Sciatic nerve (tissue), 2 donors: ENCODE measurements at places on chromosomes 7 and 10.

DNA sequence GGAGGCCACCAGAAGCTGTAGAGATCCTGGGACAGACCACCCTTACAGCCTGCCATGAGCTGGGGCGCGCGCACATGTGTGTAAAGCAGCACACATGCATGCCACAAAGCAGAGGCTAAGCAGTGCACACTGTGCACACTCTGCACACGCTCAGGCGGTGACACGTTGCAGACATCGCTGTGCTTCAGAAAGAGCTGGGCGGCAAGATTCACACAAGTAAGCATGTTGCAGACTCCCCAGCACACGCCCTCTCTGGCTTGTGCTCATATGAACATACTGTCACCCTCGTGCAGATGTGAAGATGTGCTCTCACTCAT is 478.9 kb downstream of the DNAJB6 start:
- no peak for DNase-seq

DNA sequence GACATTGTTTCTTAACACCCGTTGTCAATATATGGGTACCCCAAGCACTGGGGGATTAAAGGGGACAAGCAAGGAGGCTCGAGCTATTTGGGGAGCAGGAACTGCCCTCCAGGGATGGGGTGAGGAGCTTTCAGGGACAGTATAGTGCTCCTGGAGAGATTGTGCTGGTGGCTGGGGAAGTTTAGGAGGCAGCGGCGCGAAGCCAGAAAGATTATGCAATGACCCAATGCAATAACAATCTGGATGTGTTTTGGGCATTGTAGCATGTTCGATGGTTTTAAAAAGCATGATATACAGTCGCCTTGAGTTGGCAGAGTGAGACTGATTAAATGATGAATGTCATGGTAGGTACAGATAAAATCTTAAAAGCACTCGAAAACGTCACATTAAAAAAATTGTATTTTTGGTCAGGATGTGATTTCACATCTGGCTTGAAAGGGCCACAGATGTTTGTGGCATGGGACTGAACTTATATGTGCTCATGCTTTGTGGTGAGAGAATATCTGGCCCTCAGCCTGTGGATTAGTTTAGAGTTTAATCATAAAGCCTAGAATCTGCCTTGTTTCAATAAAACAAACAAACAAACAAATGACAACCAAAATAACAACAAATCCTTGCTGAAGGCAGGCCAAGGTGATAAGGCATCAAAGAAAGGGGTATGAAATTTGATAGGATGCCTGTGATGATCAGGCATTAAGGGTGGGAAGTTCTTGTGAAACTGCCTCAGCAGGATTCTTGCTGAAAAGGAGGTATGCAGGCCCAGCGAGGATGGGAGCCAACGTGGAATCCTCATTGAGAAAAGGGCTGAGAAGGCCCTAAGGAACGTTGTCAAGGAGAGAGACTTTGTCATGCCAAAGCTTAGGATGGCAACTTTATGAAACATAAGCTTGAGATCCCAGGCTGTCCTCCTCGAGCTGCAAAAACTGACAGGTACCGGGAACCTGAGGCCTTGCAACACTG is 417.1 kb upstream of the KLF6 start:
- DNase-seq = no peak

DNA sequence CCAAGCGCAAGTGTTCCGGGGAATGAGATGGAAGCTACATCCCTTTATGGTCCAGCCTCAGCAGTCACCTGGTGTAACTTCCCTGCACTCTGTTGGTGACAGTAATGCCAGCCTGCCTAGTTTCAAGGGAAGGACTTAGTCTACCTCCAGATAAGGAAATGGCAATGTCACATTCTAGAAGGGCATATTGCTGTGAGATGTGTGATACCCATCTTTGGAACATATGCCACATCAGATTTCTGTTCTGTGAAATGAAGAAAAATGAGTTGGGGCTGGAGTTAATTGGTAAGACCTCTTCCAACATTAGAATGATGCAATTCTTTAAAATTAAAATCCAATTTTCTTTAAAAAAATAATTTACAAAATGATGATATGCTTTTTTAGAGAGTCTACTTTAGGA is 212.0 kb downstream of the LRMDA start:
- no peak for DNase-seq

DNA sequence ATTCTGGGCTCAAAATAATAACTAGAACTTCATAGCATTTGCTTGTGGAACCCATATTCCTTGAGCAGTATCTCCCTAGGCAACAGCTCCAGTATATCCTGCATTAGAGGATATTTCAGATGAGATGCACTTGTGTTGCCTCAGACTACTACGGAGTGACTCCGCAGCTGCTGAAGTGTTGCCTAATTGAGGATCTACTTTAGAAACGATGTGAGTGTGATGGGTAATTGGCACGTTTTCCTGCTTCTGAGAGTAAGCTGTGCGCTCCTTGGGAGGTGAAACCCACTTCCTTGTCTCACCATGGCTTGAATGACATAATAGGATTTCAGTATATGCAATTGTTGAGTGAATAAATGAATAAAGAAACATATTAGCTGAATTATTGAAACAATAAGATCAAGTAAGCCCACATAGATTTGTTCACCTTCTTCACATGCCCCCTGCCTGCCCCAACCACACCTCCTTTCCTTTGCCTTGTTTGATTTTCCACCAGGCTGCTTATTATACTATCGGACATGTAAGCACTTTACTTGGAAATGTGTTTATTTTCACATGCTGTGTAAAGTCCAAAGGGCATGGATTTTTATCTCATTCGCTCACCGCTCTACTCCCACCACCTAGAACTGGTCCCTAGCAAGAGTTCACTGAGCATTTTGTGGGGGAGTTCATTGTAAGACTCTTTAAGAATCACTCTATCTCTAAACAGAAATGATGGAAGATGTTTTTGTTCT is 303.8 kb downstream of the KCNMA1 start:
- no peak for DNase-seq

- no peak for DNase-seq
Measured at GRCh38 chr7:107079212-107079940, 34.9 kb downstream of the PRKAR2B start.

- no peak for DNase-seq
Measured at GRCh38 chr10:35043796-35044344, 46.3 kb downstream of the CUL2 start.

- no peak for DNase-seq
Measured at GRCh38 chr10:130561681-130562080, 425.5 kb downstream of the GLRX3 start.
